ENCODE measurements at places on chromosomes 3 and 15. TPM values are rescaled to one million over a fixed set of nuclear protein-coding genes. Genes with fewer than 3 reads are reported as not detected.

DNA sequence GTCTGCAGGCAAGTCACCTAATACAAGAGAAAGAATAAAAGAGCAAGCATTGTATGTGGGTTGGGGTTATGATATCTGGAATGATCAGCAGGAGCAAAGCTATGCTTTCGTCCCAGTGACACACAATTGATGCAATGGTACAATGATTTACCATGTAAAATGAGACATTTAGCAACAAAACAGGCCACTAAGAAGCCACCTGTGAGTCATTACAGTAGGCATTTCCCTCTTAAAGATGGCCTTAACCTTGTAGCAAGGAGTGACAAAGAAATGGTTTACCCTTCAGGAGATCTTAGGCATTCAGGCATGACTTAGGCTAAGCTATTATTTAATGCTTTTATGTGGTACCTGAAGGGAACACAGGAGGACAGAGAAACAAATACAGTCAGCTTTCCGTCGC lies 373.3 kb upstream of the RBMS3 start:
- no peak for ATAC-seq

RYR3 gene
- total RNA-seq, result 0.51 TPM

DNA sequence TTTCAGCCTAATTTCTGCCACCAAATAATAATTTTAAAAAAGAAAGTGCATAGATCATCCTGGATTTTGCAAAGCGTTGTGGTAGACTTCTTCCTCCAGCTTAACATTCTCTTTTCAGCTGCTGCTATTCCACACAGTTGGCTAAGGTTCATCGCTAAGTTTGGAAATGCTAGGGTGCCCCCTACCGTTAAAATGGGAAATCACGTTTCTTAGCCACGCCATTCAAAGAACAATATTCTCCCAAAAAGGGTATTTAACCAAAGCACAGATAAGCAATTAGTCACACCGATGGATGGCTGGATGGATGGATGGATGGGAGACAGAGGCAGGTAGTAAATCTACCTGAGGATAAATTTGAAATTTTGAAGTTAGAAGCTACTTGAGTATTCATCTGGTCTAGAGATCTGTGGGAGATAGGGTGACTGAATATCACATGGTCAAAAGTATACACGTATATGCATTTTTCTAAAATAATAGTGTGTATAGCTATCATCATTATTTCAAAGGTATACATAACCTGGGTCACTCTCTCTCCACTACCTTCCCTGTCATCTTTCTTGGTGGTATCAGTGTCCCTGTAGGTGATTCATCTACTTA lies 67.2 kb downstream of the EFHB start:
- peak; percentile 87 for ATAC-seq

ZNF860 gene
- total RNA-seq, result 0.53 TPM

DNA sequence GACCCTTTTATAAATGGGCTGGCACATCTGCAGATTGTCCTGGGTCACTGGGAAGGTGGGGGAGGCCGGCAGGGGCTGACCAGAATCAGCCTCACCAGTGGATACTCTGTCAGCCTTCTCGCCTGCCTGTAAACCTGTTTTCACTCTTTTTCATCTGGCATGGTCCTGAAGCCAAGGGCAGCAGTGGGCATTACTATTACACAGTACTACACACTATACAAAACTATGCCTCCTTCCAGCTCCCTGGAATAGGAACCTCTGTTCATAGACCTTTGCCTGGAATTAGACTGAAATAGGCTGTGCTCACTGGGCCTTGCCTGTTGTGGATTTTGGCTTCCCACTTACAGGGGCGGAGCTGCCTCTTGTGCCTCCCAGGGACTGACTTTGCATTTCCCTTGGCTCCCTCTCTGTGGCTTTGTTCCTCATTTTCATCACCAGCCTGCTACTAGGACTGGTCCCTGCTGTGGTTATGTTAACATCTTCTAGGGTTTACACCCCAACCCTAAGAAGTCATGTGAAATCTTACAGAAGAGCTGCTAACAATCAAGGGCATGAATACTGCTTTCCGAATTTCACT lies 120.7 kb downstream of the FNDC3B start:
- peak; percentile 93 for ATAC-seq

Data from motor neuron (in vitro differentiated cells).